ENCODE measurements at places on chromosomes 16 and 17. TPM values are rescaled to one million over a fixed set of nuclear protein-coding genes. Genes with fewer than 3 reads are reported as not detected.

Gene HAS3
- polyA plus RNA-seq: 4.4 TPM

Gene PLCG2
- polyA plus RNA-seq: 37.6 TPM

Gene HNF1B
- polyA plus RNA-seq: 112 TPM

Gene EIF3C
- polyA plus RNA-seq: 654 TPM

Gene HLF
- polyA plus RNA-seq: 5.5 TPM

DNA sequence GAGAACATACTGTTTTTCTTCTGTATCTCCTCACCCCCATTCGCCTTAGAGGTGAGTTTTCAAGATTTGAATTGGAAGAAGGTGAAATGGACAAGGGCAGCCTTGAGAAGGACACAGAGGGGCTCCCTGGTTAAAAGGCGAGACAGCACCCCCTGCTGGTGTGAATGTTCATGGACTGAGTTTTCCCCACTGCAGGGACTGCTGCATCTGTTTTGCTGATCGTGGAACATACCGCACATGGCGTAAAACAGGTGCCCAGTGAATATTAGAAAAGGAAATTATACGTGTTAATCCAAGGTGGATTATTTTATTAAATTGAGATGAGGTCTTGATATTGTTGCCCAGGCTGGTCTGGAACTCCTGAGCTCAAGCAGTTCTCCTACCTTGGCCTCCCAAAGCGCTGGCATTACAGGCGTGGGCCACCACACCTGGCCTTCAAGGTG is 54.5 kb downstream of the NDE1 start:
- DNase-seq: no peak

GRCh38 chr16:75062976-75063346 is 53.6 kb downstream of the LDHD start:
- no peak for DNase-seq

- DNase-seq: no peak
Measured at GRCh38 chr17:60311936-60312335, 80.0 kb downstream of the USP32 start.

- DNase-seq: no peak
Measured at GRCh38 chr17:7435676-7436555, 681 bp downstream of the TMEM102 start.

DNA sequence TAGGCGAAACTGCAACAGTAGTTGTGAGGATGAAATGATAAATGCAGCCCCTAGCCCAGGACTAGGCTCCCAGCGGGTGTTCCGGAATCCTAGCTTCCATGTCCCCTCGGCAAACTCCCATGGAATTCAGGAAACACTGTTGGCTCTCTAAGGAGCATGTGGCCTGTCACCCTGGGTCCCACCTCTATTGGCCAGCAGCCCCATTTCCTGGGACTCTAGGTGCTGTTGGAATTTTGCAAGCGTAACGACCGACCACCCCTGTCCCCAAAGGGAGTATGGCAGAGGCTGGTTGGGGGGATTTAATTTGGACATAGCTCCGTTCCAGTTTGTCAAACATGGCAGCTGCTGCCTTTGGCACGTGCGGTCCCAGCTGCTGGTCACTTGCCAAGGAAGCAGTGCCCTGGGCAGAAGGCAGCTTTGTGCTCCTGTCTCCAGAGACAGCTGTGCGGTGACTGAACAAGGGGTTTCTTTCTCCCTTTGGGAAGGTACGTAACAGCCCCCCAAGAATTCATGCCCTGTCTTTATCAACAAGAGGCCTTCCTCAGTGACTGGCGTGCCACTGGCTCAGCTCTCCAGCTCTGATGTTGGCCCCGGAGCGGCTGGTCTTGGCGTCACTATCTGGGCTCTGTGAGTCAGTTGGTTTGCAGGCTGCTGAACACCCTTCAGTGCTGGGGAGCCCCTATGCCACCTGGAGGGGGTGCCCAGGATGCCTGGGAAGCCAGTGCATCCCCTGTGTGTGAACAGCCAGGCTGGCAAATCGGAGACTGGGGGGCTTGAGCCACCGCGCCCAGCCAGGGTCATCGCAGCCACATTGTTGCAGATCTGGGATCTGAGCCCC is 235.2 kb upstream of the TNRC6C start:
- DNase-seq: no peak

GRCh38 chr16:1362807-1363206 is 11.1 kb downstream of the GNPTG start:
- DNase-seq: no peak

DNA sequence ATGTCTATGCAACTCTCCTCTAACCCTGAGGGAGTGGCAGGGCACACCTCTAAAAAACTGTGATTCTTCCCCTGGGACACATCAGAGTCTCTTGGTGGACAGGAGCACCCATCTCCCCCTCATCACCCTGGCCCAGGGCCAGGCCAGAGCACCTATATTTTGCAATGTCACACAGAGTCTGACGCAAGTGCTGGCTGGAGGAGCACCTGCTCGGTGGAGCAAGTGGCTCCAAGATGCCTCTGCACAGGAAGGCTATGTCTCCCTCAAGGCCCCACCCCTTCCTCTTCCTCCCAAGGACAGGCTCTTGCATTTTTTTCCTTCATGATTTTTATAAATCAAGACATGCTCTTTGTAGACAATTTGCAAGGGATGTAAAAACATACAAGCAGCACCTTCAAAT is 13.3 kb downstream of the SNN start:
- DNase-seq: no peak

DNA sequence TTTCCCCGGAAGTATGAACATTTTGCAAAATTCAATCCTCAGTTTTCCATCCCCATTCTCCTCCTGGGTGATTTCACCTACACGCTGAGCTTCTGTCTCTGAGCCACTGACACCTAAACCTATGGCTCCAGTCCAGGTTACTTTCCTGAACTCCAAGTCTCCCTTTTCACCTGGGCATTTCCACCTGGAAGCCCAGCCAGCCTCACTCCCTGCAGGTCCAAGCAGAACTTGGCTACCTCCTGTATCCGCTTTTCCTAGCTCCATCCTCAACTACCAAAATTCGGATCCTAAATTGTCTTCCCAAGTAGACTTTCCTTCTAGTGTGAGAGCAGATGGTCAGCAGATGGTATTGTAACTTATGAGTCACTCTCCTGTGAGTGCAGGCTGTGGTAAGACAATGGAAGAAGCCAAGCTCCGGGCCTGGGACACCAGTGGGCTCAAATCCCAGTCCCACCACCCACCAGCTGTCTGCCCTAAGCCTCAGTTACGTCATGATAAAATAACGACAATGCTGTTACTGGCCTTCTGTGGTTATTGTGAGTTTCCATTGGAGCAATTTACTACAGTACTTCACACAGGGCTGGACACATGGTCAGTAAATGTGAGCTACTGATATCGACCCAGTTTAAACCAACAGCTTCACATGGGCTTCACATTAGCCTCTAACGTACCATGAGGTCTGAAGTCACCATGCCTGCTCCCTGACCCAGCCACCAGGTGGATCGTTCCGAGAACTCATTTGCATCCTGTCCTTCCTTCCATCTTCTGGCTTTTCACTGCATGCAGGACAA is 33.3 kb downstream of the PECAM1 start:
- DNase-seq: no peak

GRCh38 chr17:20157001-20157310 is 147.8 kb downstream of the SPECC1 start:
- no peak for DNase-seq

DNA sequence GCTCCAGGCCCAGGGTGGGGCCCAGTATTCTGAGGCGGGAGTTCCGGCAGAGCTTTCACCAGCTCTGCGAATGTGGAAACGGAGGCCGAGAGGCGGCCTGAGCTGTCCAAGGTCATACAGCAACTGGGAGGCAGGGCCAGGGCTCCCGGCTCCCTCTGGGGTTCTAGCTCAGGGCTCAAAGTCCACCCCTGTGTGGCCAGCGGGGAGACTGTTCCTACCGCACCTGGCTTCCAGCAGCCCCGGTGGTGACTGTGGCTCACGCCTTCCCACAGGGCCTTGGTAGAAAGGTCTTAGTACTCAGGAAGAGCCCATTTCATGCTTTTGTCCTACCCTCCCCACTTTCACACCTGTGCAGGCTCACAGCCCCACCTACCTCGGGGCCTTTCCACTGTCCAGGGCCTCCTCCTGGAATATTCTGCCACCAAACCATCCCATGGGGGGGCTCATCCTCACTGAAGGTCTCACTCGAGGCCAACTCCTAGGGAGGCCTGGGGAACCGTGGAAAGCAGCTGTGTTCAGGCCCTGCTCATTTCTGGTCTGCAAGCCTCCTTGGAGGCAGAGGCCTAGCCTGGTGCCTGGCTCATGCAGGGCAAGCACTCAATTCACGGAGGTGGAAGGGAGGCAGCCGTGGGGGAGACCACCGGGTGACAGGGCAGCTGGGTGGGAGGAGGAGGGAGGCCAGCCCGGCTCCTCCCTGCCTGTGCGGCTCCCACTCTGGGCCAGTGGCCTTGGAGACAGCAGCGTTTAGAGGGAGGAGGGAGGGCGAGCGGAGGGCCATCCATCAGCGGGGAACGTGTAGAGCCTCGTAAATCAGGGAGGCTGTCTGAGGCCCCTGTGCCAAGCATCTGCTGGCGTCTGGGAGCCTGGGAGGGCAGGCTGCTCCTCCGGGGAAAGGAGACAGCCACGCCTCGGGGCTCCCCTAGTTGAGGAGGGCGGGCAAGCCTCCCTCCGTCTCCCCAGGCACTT is 12.7 kb upstream of the DOC2B start:
- no peak for DNase-seq

GRCh38 chr17:77478899-77479298 is 338.1 kb downstream of the SEC14L1 start:
- no peak for DNase-seq

DNA sequence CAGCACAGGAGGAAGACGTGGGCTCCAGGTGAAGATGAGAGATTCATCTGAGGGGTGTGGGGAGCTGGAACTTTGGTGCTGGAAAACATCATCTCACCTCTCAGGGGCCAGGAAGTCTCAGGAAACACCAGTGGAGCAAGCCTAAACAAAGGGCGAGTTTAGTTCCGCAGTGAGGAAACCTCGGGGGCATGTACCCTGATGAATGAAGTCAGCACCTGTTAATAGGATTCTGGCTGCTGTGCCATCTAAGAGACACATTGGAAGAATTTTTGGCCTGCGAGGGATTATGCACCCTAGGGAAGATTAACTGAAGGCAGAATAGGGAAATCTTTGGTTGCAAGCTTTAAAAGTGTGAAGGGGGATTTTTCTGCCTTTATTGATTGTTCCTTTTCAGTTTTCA is 94.7 kb upstream of the CACNG5 start:
- no peak for DNase-seq

DNA sequence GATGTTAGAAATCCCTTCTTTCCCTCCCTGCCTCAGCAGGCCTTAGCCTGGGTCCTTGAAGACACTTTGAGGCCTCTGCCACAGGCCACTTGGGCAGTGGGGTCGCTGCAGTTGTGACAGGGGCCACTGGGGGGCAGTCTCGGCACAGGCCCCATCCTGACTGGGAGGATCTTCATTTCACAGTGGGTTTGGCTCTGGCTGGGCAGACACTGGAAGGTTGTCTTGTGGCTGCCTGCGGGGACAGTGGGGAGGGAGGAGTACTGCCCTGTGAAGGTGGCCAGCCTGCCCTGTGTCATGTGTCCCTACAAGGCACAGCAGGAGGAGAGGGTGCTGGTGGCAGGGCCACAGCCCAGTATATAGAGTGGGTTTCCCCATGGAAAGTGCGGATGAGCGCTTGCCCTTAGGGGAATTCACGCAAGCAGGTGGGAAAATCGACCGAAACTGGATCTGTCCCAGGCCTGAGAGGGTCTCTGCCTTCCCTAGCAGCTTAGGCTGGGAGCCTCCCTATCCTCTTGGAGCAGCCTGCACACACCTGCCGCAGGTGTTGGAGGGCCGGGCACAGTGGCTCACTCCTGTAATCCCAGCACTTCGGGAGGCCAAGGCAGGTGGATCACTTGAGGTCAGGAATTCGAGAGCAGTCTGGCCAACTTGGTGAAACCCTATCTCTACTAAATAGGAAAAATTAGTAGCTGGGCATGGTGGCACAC is 28.8 kb downstream of the GINS2 start:
- no peak for DNase-seq

DNA sequence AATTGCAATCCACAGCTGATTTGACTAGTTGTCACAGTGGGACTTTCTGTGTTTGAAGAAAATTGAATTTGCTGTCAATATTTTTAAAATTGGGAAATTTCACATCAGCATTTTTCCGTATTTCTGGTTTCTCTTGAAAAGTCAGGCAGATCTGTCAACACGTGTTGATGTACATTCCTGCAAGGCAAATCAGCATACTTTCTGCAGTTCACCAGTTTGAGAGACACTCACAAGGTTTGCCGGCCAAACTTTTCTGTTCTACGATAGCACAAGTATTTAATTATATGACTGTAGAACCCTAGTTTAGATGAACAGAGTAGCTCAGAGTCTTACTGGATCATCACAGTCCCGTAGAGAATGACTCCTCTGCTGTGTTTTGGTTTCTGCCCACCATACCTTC is 102.0 kb downstream of the ADAMTS18 start:
- no peak for DNase-seq

DNA sequence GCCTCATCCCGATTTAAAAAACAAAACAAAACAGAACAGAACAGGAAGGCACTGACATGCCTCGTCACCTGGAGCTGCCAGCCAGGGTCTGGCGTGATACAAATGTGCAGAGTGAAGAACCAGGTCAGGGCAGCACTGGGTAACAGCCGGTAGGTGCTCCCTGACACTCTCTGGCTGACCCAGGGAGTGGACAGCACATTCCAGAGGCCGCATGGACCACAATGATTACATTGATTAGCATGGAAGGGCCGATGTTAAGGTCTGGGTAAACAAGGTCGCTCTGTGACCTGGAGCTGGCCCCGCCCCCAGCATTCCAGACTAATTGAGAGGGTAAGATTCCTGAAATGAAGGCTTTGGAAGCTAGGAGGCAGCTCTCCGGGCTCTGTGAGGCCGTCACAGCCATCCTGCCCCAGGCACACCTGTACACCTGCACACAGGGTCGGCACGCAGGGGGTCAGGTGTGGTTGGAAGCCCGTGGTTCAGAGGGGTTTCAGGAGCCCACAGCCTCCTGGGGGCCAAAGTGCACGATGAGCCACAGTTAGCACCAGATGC is 21.4 kb downstream of the PIEZO1 start:
- DNase-seq: no peak

GRCh38 chr17:64749306-64749705 is 87.2 kb upstream of the SMURF2 start:
- no peak for DNase-seq

DNA sequence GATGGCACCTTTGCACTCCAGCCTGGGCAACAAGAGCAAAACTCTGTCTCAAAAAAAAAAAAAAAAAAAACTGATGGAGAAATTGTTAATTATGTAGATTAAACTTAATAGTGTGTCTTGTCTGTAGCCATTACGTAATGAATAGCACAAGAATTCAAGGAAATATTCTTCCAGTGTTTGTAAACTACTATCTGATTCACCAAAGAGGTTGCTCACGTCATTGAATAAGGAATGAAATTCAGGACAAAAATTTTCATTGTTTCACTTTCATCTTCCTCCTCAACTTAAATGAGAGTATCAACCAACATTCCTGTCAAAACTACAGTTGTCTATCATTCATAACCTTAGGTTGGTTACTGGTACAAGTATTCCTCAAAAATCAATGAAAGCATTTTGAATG is 30.7 kb upstream of the MYO18A start:
- no peak for DNase-seq

All from right renal cortex interstitium (tissue), 3 donors.